Astrocyte (in vitro differentiated cells and primary cell): ENCODE measurements at places on chromosomes 12 and 14. TPM values are rescaled to one million over a fixed set of nuclear protein-coding genes. Genes with fewer than 3 reads are reported as not detected.

DNA sequence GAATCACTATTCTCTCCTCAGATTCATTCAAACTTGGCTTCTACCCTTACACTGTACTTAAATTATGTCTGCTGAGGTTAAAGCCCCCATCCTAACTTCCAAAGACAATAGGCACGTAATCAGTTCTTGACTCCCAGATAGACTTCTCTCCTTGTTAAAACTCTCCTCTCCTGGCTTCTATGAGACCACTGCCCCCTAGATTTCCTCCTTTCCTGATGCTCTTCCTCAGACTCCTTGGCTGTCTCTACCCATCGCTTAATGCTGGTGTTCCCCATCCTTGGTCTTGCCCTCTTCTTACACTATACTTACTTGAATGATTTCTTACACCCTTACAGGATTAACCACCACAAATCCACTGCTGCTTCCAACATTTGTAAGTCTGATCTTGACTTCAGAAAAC lies 32.8 kb downstream of the TC2N start:
- H3K36me3 ChIP-seq, result no peaks in the 10 kb centered on the region
- H3K27ac ChIP-seq, result no peak overlapping the region
- no peak overlapping the region for H3K4me3 ChIP-seq
- H3K27me3 ChIP-seq, result peaks cover 50% of the 10 kb centered on the region
- no peaks in the 10 kb centered on the region for H3K4me1 ChIP-seq

DNA sequence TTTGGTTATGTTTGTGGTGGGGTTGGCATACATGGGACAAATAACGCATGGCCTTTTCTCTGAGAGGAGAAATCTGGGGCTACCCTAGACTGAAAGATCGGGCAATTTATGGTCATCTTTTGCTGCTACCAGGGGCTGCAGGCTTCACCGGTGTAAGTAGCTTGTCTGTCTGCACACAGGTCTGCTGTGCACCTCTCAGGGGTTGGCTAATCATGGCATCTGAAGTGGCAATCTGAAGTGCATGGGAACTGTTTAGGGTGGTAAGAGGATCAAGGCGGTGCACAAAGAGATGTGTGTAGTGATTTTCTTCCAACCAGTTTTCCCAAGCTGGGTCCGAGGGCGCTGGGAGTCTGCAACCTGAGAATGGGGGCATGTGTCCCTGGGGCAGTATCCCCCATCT lies 141.3 kb downstream of the EMP1 start:
- H3K36me3 ChIP-seq, result no peaks in the 10 kb centered on the region
- no peak overlapping the region for H3K27ac ChIP-seq
- no peak for DNase-seq
- no peak overlapping the region for H3K4me3 ChIP-seq
- H3K4me1 ChIP-seq, result peaks cover 8% of the 10 kb centered on the region

GRCh38 chr14:25833341-25834126 lies 764.3 kb downstream of the NOVA1 start:
- H3K4me3 ChIP-seq, result no peak overlapping the region
- H3K36me3 ChIP-seq, result no peaks in the 10 kb centered on the region
- DNase-seq, result peak; percentile 3

- no peak for DNase-seq
- H3K4me1 ChIP-seq, result peaks cover 4% of the 10 kb centered on the region
- no peak overlapping the region for H3K27ac ChIP-seq
Observed at GRCh38 chr14:37094502-37094901, 77.9 kb downstream of the SLC25A21 start.

DNA sequence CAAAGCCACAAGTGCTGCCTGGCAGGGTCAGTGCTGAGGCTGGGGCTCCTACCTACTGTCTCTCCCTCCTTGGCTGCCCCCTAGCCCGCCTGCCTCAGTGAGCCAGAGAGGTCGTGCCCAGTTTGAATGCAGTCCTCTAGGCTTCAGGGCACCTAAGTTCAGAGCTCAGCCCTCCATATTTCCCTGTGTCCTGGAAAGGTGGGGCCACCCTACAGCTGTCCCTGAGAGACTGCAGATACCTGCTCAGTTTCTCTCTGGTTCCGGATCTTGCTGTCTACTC lies 142.6 kb downstream of the CALM1 start:
- no peak for DNase-seq
- no peak overlapping the region for H3K4me3 ChIP-seq
- H3K36me3 ChIP-seq, result no peaks in the 10 kb centered on the region
- H3K27ac ChIP-seq, result no peak overlapping the region
- H3K4me1 ChIP-seq, result peaks cover under 1% of the 10 kb centered on the region

Gene ERO1A
- 80.5 and 94.0 TPM in 2 replicates for total RNA-seq

Gene LHX5
- 0.25 TPM in 1 of 2 replicates, not detected in the other for total RNA-seq

Gene TUBA1B
- 811 and 939 TPM in 2 replicates for total RNA-seq

DNA sequence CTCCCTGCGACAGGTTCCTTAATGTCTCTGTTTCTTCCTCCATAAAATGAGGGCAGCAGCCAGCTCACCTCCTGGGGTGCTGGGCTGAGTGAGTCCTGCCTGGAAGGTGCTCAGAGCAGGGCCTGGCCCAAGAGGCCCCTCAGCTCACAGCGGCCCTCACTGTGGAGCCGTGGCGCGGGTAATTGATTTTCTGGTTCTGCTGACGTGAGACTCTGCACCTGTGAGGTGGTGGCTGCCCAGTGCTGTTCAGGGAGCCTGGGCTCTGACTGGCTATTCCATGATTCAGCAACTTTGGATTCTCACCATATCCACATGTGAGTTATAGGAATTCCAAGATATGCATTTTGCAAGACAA lies 266.6 kb downstream of the ADGRD1 start:
- no peak overlapping the region for H3K27ac ChIP-seq
- no peaks in the 10 kb centered on the region for H3K36me3 ChIP-seq
- H3K27me3 ChIP-seq, result peaks cover 4% of the 10 kb centered on the region
- H3K4me1 ChIP-seq, result no peaks in the 10 kb centered on the region
- H3K4me3 ChIP-seq, result no peak overlapping the region
